ENCODE measurements at places on chromosomes 2 and 18.
A peak's percentile ranks its signal among the peaks of the same experiment; 100 is the strongest.

DNA sequence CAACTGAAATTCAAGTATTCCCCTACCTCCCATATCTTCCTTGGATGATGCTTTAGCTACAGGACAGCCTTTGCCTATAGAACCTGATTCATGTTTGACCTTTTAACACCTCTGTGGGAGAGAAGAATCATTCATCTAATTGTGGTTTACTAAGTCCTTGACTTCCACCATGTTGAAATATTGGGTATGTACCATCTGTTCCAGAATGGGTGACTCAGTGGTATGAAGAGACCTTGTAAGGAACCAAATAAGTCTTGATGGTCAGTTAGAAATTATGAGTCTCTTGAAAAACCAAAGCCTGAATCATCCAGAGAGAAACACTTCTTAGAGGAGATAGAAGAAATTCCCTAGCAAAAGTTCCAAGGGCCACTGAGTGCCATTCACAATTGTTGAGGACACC lies 27.5 kb downstream of the STAMBP start:
- DNase-seq: peak; percentile 99

GRCh38 chr2:201859949-201860348 lies 53.6 kb downstream of the CDK15 start:
- peak; percentile 41 for DNase-seq

GRCh38 chr2:44560352-44560751 lies 198.6 kb downstream of the CAMKMT start:
- no peak for DNase-seq

DNA sequence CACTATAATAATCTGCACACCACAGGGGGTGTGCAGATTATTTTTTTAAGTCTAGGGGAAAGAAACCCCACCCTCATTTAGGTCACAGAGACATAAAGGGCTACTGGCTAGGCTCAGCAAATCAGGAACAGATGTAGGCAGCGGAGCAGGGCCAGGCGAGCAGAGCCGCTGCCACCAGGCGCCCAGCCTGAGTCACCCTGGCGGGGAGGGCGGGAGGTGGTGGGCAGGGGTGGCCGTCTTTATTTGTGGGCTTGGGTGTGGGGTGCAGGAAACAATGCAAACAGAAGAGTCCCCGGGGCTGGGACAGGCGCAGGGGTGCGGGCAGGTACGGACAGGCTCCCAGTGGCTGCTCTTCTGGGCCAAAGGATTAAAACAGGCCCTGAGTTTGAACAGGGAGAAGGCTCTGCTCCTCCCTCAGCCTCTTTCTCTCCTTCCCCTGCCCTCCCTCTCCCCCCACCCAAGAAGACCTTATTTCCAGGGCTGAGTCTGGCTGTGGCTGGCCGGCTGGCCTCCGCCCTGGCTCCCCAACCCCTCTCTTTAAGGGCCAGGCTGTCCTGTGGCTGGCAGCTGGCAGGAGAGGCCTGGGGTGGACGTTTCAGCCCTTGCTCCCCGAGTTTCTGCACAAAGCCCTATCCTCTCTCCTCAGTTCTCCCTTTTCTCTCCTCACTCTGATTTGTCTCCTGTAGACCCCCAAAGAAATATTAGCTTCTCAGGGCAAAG lies 142.9 kb upstream of the SMAD2 start:
- DNase-seq: no peak

- DNase-seq: peak; percentile 76
Measured at GRCh38 chr2:37523814-37524362, 147.6 kb downstream of the CDC42EP3 start.

DNA sequence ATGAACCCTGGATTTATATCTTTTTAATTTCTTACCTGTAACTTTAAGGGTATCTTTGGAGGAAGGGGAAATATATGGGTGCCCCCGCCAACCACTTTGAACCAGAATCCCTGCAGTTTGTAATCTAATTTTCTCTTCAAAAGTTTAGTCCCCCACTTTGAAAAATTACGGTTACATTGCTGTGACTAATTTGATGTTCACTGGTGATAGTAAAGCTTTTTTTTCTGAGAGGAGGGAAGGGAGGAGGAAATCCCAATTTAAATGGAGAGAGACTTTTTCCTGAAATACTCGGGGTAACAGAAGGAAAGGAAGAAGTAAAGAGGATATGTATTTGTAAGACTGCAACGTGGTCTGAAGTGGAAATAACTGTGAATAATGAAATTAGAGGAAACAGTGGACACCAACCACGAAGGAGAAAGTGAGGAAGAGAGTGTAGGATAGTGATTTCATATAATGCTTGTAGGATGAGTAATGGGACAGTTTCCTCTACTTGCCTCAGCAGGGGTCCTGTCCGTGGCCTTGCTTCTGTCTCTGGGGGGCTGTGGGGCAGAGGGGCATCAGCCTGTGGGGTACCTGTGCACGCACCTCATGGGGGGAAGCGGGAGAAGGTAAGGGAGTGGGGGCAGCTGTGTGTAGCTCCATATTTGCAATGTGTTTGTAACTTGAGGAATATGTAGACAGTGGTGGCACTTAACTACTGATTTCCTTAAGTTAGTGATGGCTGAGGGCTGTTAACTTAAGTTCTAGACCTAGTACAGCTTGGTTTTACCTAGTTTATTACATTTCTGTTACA lies 161.1 kb downstream of the LTBP1 start:
- DNase-seq: peak; percentile 61

DNA sequence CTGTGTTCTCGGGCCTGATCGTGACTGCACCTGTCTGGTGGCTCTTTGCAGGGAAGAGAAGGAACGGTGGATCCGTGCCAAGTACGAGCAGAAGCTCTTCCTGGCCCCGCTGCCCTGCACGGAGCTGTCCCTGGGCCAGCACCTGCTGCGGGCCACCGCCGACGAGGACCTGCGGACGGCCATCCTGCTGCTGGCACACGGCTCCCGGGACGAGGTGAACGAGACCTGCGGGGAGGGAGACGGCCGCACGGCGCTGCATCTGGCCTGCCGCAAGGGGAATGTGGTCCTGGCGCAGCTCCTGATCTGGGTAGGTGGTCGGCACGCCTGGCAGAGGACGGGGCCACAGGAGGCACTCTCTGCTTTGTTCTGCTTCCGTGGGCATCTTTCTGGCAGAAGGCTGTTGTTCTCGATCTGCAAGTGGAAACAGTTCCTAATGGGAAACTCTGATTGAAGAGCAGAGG lies 48.0 kb downstream of the GBX2 start:
- DNase-seq: no peak

DNA sequence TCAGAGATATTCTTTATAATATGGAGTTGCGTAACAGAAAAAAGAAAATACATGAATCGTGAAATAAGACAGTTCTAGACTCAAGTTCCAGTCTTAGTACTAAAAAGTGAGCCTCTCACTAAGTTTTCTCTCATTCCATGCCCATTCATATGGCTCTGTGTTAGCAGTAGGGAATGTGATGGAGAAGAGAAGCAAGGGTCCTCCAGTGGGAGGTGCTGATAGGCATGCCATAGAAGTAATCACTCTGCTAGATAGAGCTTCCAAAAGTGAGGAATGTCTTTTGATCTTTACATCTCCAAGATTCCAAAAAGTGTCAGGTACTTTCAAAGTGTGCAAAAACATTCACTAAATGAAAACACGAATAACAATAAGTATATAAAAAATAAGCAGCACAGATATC lies 678.4 kb downstream of the DCDC2C start:
- no peak for DNase-seq

- peak; percentile 7 for DNase-seq
Measured at GRCh38 chr2:127424598-127425520, 6.6 kb downstream of the PROC start.

GRCh38 chr18:31275722-31276463 lies 42.1 kb upstream of the DSG1 start:
- no peak for DNase-seq
